GM23338 (cell line): ENCODE measurements at places on chromosomes 4 and X.

GRCh38 chr4:158560284-158560683, 38.6 kb downstream of the RXFP1 start:
- H3K36me3 ChIP-seq, result no peaks in the 10 kb centered on the region
- no peaks in the 10 kb centered on the region for H3K27me3 ChIP-seq
- H3K4me3 ChIP-seq, result no peak overlapping the region
- no peak overlapping the region for H3K27ac ChIP-seq

- H3K27ac ChIP-seq, result peak overlapping the region; percentile 92
- H3K36me3 ChIP-seq, result peaks cover 7% of the 10 kb centered on the region; the same call in 1 of the 2 replicates
- DNase-seq, result no peak
- H3K4me1 ChIP-seq, result no peaks in the 10 kb centered on the region
- no peaks in the 10 kb centered on the region for H3K27me3 ChIP-seq
These were observed 487 bp downstream of the TBCK start for GRCh38 chr4:106315476-106315967.

DNA sequence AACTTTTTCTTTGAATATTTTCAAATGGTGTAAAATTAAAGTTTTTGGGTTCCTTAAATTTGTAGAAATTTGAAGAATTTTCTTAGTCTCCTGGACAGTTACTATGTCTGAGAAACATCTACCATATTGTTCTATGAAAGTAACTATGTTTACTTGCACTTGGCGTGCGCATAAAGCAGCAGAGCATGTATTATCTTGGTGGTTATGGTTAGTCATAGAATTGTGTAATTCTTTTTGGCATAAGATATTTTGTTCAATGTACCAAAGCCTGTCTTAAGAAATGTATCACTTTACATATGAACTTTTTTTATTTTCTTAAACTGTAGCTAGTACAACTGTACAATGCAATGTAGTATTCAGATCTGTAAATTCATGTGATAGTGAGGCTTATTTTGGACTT, 49.2 kb downstream of the CDS1 start:
- H3K36me3 ChIP-seq, result no peaks in the 10 kb centered on the region
- no peak overlapping the region for H3K4me3 ChIP-seq
- H3K27me3 ChIP-seq, result no peaks in the 10 kb centered on the region
- no peak for DNase-seq

GRCh38 chrX:154408659-154409221, 314 bp downstream of the DNASE1L1 start:
- H3K27me3 ChIP-seq, result no peaks in the 10 kb centered on the region
- peaks cover 8% of the 10 kb centered on the region; the same call in 1 of the 2 replicates for H3K4me1 ChIP-seq
- no peak for DNase-seq
- H3K27ac ChIP-seq, result no peak overlapping the region
- H3K4me3 ChIP-seq, result peak overlapping the region; percentile 44; the same call in 1 of the 2 replicates

DNA sequence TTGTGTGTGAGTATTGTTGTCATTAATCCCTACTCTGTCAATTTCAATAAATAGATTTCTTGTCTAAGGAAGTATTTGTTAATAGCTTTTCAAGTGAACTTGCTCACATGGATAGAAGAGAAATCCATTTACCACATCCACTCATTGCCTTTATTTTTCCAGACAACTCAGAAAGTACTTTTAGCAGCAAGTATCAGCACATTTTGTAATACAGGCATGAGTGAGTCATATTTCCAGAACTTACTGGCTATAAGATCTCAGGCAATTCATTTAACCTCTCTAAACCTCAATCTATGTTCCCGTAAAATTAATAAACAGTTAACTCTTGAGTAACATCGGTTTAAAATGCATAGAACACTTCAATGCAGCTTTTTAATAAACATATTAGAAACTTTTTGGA, 317.9 kb upstream of the PCDH7 start:
- no peaks in the 10 kb centered on the region for H3K36me3 ChIP-seq
- no peak for DNase-seq
- H3K27ac ChIP-seq, result no peak overlapping the region
- H3K4me1 ChIP-seq, result no peaks in the 10 kb centered on the region; the same call in 1 of the 2 replicates
- no peak overlapping the region for H3K4me3 ChIP-seq

DNA sequence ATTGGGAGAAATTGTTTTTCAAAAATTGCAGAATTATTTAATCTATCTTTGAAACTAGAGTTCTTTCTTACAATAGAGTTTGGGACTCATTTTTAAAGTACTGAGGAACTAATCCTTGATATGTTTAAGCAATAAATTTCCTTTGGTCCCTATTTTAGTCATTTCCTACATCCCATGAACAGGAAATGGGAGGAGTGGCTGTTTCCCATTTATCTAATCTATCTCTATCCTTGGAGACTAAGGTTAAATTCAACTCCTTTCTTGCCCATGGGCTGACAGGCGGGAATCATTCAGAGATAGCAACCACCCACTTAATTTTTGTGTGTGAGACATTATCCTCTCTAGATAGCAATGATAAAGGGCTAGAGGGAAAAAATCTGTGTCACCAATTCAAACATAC, 131.6 kb upstream of the EMCN start:
- H3K36me3 ChIP-seq, result no peaks in the 10 kb centered on the region
- no peaks in the 10 kb centered on the region for H3K27me3 ChIP-seq
- H3K4me1 ChIP-seq, result no peaks in the 10 kb centered on the region
- no peak overlapping the region for H3K4me3 ChIP-seq
- H3K27ac ChIP-seq, result no peak overlapping the region

DNA sequence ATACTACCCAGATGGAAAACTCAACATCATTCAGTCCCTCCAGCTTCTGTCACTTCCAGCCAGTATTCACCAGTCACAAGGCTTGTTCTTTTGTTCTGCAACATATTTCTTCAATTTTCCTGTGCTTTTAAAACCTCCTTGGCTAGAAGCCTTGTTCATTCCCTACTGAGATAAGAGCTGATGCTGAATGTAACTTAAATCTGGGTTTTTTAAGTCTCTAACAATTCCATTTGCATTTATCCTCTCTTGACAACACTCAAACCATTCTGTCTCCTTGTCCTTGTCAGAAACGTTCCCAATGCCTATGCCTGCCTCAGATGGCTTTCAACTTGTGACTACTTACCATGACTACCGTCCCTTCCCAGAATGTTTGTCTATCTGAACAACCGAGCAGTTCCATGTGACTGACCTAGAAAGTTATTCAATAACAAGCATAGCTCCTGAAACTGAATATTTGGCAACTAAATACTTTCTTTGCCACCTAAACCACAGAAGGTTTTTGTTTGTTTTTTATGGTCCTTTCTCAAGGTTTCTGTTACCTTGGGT, 682.9 kb upstream of the GALNTL6 start:
- H3K27me3 ChIP-seq, result no peaks in the 10 kb centered on the region
- H3K27ac ChIP-seq, result no peak overlapping the region
- H3K36me3 ChIP-seq, result no peaks in the 10 kb centered on the region
- H3K4me1 ChIP-seq, result no peaks in the 10 kb centered on the region
- no peak overlapping the region for H3K4me3 ChIP-seq

- no peak for DNase-seq
- no peaks in the 10 kb centered on the region for H3K36me3 ChIP-seq
- H3K27me3 ChIP-seq, result no peaks in the 10 kb centered on the region
- H3K4me1 ChIP-seq, result no peaks in the 10 kb centered on the region
- no peak overlapping the region for H3K4me3 ChIP-seq
- H3K27ac ChIP-seq, result no peak overlapping the region
These were observed 82.8 kb upstream of the HPF1 start for GRCh38 chr4:169840554-169840953.

GRCh38 chrX:10173331-10173900, 16.6 kb downstream of the CLCN4 start:
- H3K36me3 ChIP-seq, result no peaks in the 10 kb centered on the region
- H3K27me3 ChIP-seq, result no peaks in the 10 kb centered on the region
- H3K4me1 ChIP-seq, result peaks cover 3% of the 10 kb centered on the region
- peak overlapping the region; percentile 29; the same call in 1 of the 2 replicates for H3K4me3 ChIP-seq
- DNase-seq, result peak; percentile 90

GRCh38 chrX:78213331-78213730, 73.9 kb upstream of the TAF9B start:
- H3K4me3 ChIP-seq, result no peak overlapping the region
- H3K4me1 ChIP-seq, result no peaks in the 10 kb centered on the region
- H3K36me3 ChIP-seq, result no peaks in the 10 kb centered on the region
- DNase-seq, result no peak

- H3K4me1 ChIP-seq, result no peaks in the 10 kb centered on the region
- H3K36me3 ChIP-seq, result no peaks in the 10 kb centered on the region
- H3K4me3 ChIP-seq, result no peak overlapping the region
- DNase-seq, result no peak
These were observed 130.8 kb downstream of the PDLIM5 start for GRCh38 chr4:94582517-94582916.

- H3K27ac ChIP-seq, result no peak overlapping the region
- no peak for DNase-seq
- H3K4me1 ChIP-seq, result peaks cover 7% of the 10 kb centered on the region; the same call in 1 of the 2 replicates
- H3K36me3 ChIP-seq, result no peaks in the 10 kb centered on the region
- no peaks in the 10 kb centered on the region for H3K27me3 ChIP-seq
These were observed 188.9 kb downstream of the CAMK2D start for GRCh38 chr4:113572620-113573019.

- no peaks in the 10 kb centered on the region for H3K27me3 ChIP-seq
- H3K4me1 ChIP-seq, result no peaks in the 10 kb centered on the region
- H3K4me3 ChIP-seq, result no peak overlapping the region
- no peak for DNase-seq
- H3K27ac ChIP-seq, result no peak overlapping the region
These were observed 5.1 kb upstream of the CXCL8 start for GRCh38 chr4:73735231-73735630.

GRCh38 chrX:110741213-110741796, 54.3 kb downstream of the CHRDL1 start:
- H3K27ac ChIP-seq, result no peak overlapping the region
- H3K4me3 ChIP-seq, result no peak overlapping the region
- DNase-seq, result peak; percentile 6
- no peaks in the 10 kb centered on the region for H3K36me3 ChIP-seq

- H3K27me3 ChIP-seq, result no peaks in the 10 kb centered on the region
- H3K27ac ChIP-seq, result no peak overlapping the region
- no peak for DNase-seq
- H3K36me3 ChIP-seq, result no peaks in the 10 kb centered on the region
- H3K4me1 ChIP-seq, result no peaks in the 10 kb centered on the region
These were observed 97.1 kb downstream of the REELD1 start for GRCh38 chr4:146311238-146311970.

DNA sequence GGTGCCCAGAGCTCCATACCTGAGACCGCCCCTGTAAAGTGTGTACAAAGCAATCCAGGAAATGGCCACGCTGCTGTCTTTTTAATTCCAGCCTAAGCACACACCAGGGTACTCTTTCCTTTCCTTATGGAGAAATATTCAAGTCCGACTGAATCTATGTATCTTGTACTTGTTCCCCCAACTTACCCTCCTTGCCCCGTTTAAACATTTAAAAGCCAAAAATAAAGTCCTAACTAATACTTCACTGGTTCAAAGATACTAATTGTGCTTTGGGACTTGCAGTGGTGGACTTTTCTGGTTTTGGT, 731 bp upstream of the AMMECR1 start:
- H3K27me3 ChIP-seq, result no peaks in the 10 kb centered on the region
- no peaks in the 10 kb centered on the region for H3K36me3 ChIP-seq
- H3K27ac ChIP-seq, result peak overlapping the region; percentile 90; the same call in 1 of the 2 replicates

- no peaks in the 10 kb centered on the region for H3K27me3 ChIP-seq
- DNase-seq, result no peak
- no peaks in the 10 kb centered on the region for H3K36me3 ChIP-seq
- no peak overlapping the region for H3K4me3 ChIP-seq
- H3K27ac ChIP-seq, result no peak overlapping the region
- no peaks in the 10 kb centered on the region for H3K4me1 ChIP-seq
These were observed 19.5 kb upstream of the CCKAR start for GRCh38 chr4:26509681-26510333.

- no peaks in the 10 kb centered on the region for H3K27me3 ChIP-seq
- no peak for DNase-seq
- H3K4me3 ChIP-seq, result no peak overlapping the region
- peaks cover 3% of the 10 kb centered on the region; the same call in 1 of the 2 replicates for H3K4me1 ChIP-seq
These were observed 152.0 kb downstream of the GASK1B start for GRCh38 chr4:158020734-158021346.

- no peak for DNase-seq
- H3K4me3 ChIP-seq, result no peak overlapping the region
- H3K4me1 ChIP-seq, result no peaks in the 10 kb centered on the region
- H3K27me3 ChIP-seq, result no peaks in the 10 kb centered on the region
- no peaks in the 10 kb centered on the region for H3K36me3 ChIP-seq
These were observed 7.6 kb downstream of the PLAC1 start for GRCh38 chrX:134650701-134651100.

DNA sequence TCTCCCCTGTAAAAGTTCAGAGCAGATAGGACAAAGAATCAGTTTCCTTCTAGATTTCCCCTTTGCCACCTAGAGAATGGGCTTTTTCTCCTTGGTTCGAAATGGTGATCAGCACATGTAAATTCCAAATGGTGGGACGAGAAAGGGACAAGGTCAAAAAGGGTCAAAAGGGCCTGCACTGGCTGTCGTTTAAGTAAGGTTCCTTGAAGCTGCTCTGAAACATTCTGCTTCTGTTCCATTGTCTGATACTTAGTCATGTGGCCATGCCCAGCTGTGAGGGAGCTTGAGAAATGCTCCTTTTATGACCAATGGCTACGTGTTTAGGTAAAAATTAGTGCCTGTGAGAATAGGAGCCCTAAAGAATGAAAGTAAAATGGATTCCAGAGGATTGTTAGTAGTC, 165.9 kb upstream of the CENPE start:
- 0 out of 2 replicates have a peak, but pooled peaks cover 4% of the 10 kb centered on the region for H3K4me1 ChIP-seq
- DNase-seq, result no peak
- no peak overlapping the region for H3K27ac ChIP-seq
- no peak overlapping the region for H3K4me3 ChIP-seq
- H3K36me3 ChIP-seq, result peaks cover 10% of the 10 kb centered on the region; the same call in 1 of the 2 replicates

GRCh38 chr4:148574502-148574901, 132.3 kb upstream of the NR3C2 start:
- DNase-seq, result no peak
- H3K27ac ChIP-seq, result no peak overlapping the region
- H3K4me3 ChIP-seq, result no peak overlapping the region
- H3K4me1 ChIP-seq, result no peaks in the 10 kb centered on the region
- no peaks in the 10 kb centered on the region for H3K27me3 ChIP-seq

DNA sequence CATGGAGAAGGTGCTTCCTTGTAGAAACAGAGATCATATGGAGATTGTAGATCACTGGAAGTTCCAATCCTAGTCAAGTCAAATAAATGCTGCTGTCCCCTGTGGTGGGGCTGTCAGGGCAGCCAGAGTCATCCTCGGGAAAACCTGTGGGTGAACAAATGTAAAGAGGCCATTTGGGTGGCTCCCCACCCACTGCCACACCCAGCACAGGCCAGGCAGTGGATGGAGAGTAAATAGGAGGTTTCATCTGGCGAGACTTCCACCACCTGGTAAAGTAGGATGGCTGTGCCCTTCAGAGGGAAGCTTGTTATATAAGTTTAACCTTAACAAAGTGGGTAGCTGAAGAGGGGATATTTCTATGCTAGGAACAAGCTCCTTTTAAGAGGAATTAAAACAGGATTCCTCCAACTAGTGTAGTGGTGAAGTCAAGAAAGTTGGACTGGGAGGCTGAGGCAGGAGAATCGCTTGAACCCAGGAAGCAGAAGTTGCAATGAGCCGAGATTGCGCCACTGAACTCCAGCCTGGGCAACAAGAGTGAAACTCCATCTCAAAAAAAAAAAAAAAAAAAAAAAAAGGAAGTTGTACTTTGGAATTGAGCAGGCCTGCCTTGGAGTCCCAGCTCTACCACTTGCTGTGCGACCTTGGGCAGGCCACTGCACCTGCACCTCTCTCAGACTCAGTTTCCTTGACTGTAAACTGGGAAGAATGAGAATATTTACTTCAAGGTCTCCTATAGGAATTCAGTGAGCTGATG, 273.7 kb downstream of the PTTG2 start:
- no peaks in the 10 kb centered on the region for H3K27me3 ChIP-seq
- no peak overlapping the region for H3K4me3 ChIP-seq
- H3K4me1 ChIP-seq, result no peaks in the 10 kb centered on the region
